ENCODE measurements at places on chromosomes 2 and 18. TPM values are rescaled to one million over a fixed set of nuclear protein-coding genes. Genes with fewer than 3 reads are reported as not detected.

GRCh38 chr2:6694555-6694954 lies 171.2 kb downstream of the CMPK2 start:
- DNase-seq = no peak

DNA sequence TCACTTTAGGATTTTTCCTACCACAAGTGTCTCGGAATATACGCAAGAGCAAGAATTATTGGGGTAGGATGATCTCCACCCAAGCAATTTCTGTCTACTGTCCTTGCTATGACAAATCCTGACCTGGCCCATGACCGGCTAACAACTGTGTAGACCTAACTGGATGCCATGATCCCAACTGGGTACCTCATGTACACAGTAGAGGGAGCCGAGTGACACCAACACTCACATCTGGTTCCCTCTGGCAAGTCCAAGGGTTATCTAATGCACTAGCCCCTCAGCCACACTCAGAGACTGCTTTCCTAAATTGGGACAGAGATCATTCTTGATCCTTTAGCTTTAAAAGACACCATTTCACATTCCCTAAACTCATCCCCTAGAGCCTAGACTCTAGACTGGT lies 60.7 kb upstream of the ZNF532 start:
- DNase-seq = no peak

DNA sequence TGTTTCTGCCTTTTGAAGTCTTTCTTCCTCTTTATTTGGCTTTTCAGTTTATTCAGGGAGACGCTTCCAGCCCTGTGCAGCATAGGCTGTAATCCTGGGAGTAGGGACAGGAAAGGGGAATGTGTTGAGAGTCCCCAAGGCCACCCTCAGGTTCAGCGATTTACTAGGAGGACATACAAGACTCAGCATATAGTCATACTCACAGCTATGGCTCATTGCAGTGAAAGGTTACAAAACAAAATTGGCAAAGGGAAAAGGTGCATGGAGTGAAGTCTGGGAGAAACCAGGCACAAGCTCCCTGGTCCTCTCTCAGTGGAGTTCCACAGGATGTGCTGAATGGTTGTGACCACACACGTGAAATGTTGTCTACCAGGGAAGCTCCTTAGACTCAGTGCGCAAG lies 49.6 kb upstream of the ZNF638 start:
- no peak for DNase-seq

- no peak for DNase-seq
Measured at GRCh38 chr2:237680702-237681478, 53.5 kb downstream of the LRRFIP1 start.

DNA sequence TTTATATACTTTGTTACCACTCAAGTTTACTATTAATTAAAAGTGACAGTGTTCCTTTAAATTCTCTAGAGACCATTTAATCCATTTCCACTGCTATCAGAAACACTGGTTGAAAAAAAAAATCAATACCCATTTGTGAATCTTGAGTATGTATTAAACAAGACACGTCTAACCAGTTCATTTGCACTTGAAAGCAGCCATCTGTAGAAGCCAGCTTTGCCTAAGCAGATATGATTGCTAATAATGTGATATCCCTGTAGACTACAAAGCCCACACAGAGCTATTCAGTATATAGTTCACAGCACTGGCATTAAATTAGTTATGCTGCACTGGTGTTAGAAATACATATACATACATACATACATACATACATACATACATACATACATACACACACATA lies 111.8 kb upstream of the SP3 start:
- no peak for DNase-seq

- no peak for DNase-seq
Measured at GRCh38 chr2:101232770-101233169, 19.9 kb upstream of the CNOT11 start.

- no peak for DNase-seq
Measured at GRCh38 chr18:54812885-54813284, 15.4 kb upstream of the RAB27B start.

DNA sequence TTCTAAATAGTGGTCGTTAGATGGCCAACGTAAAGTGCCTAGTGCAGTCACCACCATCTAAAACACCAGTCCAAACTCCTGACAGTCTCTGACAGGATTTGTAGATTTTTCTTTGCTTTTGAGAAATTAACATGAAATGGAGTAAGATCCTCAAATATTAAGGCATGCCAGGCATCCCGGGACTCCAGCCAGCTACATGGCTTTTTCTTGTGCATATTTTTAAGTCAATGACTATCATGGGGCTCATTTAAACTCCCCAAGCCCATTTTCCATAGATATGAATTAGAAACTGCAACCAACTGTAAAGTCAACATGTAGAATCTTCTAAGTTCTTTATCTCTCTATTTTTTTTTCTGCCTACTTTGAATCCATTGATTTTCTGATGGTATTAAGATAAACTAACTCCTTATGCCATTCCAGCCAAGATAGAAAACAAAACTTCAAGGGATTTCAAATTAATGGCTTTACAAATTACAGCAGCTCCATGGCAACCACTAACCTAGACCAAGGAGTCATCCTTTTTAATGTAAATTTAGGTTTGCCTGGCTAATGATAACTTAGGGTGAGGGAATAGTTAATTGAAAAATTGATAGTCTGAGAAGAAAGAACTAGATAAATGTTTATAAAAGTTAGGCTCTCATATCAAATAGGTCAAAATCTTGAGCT lies 764.1 kb upstream of the NXPH2 start:
- DNase-seq = no peak

- DNase-seq = peak; percentile 47
Measured at GRCh38 chr2:73291093-73291460, 2.3 kb downstream of the EGR4 start.

DNA sequence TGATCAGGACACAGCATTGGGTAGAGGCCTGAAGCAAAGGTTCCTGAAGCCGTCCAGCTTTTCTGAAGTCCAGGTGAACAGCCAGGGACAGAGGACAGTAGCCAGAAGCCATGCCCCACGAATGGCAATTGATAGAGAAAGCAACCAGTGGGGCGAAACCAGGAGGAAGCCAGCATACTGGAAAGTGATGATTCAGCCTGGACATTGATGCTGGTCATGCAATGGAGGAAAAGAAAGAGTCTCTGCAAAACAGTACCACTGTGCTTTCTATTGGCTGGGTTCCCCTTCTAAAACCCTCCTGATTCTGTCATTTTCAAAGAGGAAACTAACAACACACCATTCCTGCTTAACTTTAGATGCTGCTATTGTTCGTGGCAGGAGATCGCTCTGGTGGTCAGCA lies 221.4 kb upstream of the EPAS1 start:
- DNase-seq = no peak

Gene GKN2
- total RNA-seq = not detected

Gene TACR1
- total RNA-seq = not detected

Gene POTEI
- total RNA-seq = not detected

Gene STPG4
- not detected for total RNA-seq

Gene MOGAT1
- total RNA-seq = not detected
